Inflammatory macrophage (primary cell): ENCODE measurements at places on chromosomes 3 and 15.

DNA sequence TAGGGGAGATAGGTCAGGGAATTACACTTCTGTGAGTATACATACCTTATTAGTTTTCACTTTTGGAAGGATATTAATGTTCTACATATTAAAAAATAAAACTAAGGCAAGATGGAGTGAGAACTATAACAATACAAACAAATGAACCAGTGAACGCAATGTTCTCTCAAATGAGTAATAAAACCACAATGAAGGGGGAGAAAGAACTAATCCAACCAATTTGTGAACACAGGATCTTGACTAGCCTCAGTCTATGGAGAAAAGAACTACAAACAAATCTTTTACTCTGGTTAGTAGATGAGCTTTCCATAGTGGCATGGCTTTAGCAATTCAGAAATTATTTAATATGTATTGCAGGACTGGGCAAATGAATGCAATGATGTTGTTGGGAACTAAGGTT is 26.9 kb upstream of the ATOSA start:
- no peak for DNase-seq

GRCh38 chr15:43056696-43057095 is 49.1 kb downstream of the UBR1 start:
- no peak for DNase-seq

DNA sequence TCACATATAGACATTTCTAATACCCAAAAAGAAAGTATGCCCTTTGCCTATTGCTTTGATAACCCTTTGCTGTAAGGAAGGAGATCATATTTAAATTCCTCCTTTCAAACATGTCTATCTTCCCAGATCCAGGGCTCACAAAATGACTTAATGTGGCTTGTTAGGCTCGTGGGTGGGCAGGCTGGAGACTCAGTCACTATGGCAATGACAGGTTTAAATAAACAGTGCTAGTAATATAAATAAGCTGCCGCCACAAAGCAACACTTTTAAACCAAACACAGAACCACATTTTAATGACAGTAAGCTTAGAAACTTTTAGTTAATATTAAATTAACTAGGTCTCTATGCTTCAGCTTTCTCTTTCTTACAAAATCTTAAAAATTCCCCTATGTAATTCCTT is 616.0 kb upstream of the NAALADL2 start:
- no peak for DNase-seq

- DNase-seq = no peak
These were observed 14.1 kb upstream of the SCAANT1 start for GRCh38 chr3:63926309-63926708.

- DNase-seq = no peak
These were observed 34.9 kb downstream of the ABHD2 start for GRCh38 chr15:89123181-89123525.

DNA sequence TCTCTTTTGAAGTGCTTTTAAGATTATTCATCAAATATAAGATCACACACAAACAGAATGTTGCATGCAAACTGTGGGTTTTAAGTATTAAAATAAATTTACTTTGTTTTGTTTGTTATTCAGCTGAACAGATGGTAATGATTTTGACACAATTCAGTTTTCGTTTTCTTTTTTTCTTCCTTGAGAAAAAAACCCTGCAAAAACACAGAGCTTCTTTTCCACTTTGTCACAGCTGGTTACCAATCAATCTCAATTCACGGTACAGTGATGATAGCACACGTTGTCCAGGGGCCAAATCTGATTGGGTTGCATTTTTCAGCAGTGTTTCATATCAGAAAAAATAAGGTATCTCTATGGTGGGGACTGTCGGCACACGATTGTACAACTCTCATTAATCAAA is 473.6 kb downstream of the ROBO2 start:
- DNase-seq = no peak

DNA sequence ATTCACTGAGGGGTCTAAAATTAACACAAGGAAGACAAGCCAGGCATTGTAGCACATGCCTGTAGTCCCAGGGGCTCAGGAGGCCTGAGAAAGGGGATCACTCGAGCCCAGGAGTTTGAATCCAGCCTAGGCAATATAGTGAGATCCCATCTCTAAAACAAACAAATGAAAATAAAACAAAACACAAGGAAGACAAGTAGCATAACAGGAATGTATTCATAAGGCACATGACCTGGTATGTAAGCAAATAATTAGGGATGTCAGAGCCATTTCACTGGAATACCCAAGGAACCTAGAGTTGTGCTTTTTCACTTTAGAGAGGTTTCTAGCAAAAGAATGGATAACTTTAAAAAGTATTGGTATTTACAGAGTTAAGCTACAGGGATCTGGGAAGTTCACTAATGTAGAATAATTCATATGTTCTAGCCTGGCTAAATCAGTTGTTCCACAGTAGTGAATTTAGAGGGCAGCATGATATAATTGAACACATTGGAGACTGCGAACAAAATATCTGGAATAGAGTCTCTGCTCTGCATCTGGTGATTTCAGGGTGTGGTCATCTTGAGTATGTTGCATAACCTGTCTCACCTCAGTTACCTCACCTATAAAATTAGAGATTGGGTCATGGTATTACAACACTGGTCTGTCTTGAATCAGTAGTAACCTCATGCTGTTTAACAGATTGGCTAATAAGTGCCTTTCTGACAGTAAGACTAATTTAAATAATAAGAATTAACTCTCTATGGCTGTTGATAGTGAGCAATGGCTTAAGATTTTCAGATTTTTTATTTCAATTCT is 9.3 kb downstream of the GRAMD1C start:
- no peak for DNase-seq

- DNase-seq = no peak
These were observed 46.4 kb downstream of the DLEC1 start for GRCh38 chr3:38085311-38085942.

GRCh38 chr3:146747928-146748327 is 142.8 kb upstream of the PLSCR5 start:
- no peak for DNase-seq

GRCh38 chr3:55617385-55617784 is 130.3 kb upstream of the WNT5A start:
- DNase-seq = no peak

DNA sequence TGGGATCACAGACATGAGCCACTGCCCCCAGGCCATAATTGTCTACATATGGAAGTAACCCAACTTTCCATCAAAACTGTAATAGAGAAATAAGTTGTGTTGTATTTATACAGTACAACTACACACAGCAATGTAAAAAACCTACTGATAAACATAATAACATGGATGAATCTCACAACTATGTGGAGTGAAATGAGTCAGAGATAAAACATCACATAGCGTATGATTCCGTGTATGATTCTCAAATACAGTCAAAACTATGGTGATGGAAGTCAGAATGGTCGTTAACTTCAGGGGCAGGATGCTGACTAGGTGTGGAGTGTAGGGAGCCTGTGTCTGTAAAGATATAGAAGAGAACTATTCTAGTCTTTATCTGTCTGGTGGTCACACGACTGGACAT is 332.7 kb upstream of the SLCO3A1 start:
- DNase-seq = no peak

DNA sequence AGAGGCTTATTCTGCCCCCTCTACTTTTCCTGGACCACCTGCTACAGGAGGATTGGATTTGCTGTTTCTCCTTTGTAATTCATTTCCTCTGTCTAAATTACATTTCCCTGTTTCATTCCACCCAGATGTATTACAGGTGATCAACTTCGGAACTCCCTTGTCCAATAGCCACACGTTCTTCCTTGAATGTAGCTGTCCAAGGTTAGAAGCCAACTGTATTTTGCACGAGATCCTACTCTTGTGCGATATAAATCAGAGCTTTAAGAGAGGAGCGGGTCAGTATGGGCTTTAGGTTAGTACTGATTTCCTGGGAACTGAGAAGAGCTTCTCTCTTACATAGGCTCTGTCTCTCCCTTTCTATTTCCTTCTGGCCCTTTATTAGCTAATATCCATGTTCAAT is 20.5 kb downstream of the GJD2 start:
- DNase-seq = no peak

DNA sequence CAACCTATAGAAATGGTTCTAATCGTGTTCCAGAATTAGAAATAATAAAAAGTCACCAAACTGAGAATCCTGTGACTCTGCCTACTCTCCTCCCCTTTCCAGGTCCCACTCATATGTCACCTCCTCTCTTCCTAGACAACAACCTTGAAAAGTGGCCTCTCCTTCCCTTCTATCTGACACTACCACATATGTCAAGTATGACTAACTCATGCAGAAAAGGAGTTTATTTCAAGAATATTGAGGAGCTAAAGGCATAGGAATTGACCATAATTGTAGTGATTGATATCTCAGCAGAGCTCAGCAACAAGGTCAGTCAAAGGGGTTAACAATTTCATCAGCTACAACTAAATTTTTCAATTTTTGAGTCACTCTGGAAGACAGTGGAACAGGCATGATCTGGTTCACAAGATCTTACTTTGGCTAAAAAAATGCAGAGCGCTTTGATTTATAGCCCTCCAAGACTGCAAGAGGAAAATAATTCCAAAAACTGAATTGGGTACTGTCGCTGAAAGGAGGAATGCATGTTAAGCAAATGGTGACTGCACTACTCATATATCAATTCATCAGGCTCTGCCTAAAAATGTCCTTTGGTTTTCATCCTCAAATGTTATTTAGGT is 160.6 kb upstream of the ARHGEF26 start:
- DNase-seq = no peak

- peak; percentile 77 for DNase-seq
These were observed 214.6 kb downstream of the SLCO3A1 start for GRCh38 chr15:92068121-92068520.

GRCh38 chr15:58387130-58387529 is 44.7 kb upstream of the LIPC start:
- DNase-seq = peak; percentile 82

DNA sequence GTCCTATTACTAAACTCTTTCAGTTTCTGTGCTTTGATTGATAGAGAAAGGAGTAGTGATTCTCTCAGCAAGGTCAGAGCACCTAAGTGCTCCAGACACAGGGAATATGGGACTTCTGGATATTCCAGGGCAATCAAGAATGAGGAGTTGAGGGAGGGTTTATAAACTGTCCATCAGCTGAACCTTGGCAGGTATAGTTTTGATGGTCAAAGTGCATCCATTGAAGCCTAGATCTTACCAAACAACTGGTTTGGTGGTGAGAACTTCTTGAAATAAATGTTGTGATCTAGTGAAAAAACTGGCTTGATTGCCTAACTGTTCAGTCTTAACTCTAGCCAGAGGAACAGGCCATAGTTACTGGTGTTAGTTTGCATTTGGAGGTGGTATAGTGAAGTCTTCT is 207.0 kb upstream of the ONECUT1 start:
- DNase-seq = no peak

GRCh38 chr3:171328419-171329082 is 131.7 kb downstream of the TNIK start:
- DNase-seq = peak; percentile 77

DNA sequence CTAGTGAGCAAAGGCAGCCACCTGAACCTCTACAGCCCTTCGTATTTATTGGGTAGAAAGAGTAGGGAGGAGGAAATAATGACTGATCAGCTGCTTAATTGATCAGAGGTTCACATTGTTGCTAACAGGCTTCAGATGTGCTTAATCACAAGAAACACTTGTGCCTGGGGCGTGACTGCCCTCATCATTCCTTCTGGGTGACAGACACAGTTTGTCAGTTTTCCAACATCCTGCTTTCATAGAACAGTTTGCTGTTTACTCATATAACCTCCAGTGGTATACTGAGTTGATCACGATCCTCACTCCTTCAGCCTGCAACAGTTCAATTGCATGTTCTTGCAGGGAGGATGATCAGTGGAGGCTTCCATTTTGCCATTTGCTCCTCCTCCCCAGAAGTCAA is 13.6 kb upstream of the CASR start:
- no peak for DNase-seq

GRCh38 chr15:79068790-79069189 is 21.8 kb downstream of the RASGRF1 start:
- no peak for DNase-seq

GRCh38 chr3:156209631-156210335 is 89.4 kb downstream of the KCNAB1 start:
- no peak for DNase-seq

GRCh38 chr3:113166719-113167492 is 44.5 kb upstream of the BOC start:
- DNase-seq = no peak

GRCh38 chr15:62841269-62841628 is 201.3 kb upstream of the TPM1 start:
- no peak for DNase-seq

DNA sequence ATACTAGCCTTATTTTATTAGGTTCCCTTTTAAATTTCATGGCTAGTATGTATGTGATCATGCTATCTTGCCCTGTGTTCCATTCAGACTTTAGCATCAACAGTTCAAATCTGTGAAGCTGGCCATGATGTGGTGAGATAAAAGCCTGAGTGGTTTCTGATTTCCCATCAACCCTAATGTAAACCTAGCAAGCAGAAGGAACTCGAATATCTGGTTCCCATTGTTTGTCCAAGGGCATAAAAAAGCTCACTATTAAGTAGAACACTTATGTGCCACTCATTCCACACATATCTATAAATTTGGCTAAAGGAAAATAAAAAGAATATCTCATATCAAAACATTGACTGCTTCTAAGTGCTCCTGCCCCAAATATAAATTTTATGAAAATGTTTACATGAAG is 311.7 kb downstream of the CADM2 start:
- DNase-seq = no peak

DNA sequence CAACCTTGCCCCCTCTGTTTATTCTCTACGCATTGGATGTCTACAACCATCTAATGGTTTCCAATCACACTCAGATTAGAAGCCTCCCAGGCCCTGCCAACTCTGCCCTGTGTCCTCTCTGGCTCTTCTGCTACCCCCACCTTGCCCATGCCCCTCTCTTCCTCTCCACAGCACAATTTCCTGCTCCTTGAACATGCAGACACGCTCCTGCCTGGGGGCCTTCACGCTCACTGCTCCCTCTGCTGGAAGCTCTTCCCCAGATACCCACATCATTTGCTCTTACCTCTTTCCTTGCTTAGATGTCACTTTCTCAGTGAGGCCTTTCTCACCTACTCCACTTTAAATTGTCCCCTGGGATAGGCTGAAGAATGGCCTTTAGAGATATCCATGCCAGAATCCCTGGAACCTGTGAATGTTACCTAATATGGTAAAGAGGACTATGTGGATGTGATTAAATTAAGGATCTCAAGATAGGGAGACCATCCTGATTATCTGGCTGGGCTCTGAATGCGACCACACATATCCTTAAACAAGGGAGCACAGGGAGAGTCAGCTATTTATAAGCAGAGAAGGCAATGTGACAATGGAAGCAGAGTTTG is 9.9 kb downstream of the KY start:
- DNase-seq = peak; percentile 33
